ENCODE measurements at places on chromosomes 5 and 9. TPM values are rescaled to one million over a fixed set of nuclear protein-coding genes. Genes with fewer than 3 reads are reported as not detected.

GRCh38 chr9:22201256-22201655, 192.2 kb upstream of the CDKN2B start:
- DNase-seq, result no peak

DNA sequence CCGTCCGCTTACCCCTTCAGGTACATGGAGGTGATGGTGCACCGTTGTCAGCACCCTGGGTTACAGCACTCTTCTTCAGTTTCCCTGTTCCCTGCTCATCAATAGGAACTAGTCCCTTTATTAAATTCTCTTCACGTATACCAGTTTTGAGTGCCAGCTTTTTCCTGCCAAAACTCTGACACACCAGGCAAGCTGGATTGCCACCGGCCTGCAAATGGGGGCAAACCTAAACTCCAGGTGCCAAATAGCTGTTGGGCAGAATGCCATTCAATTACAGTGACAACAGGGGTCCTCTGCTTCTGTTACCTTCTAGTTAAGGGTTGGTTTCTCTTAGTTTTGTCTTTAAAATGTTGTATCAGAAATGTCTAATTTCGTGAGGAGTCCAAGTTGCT, 400.4 kb downstream of the OSTF1 start:
- DNase-seq, result no peak

- no peak for DNase-seq
Measured at GRCh38 chr9:27473111-27473529, 51.0 kb upstream of the IFNK start.

DNA sequence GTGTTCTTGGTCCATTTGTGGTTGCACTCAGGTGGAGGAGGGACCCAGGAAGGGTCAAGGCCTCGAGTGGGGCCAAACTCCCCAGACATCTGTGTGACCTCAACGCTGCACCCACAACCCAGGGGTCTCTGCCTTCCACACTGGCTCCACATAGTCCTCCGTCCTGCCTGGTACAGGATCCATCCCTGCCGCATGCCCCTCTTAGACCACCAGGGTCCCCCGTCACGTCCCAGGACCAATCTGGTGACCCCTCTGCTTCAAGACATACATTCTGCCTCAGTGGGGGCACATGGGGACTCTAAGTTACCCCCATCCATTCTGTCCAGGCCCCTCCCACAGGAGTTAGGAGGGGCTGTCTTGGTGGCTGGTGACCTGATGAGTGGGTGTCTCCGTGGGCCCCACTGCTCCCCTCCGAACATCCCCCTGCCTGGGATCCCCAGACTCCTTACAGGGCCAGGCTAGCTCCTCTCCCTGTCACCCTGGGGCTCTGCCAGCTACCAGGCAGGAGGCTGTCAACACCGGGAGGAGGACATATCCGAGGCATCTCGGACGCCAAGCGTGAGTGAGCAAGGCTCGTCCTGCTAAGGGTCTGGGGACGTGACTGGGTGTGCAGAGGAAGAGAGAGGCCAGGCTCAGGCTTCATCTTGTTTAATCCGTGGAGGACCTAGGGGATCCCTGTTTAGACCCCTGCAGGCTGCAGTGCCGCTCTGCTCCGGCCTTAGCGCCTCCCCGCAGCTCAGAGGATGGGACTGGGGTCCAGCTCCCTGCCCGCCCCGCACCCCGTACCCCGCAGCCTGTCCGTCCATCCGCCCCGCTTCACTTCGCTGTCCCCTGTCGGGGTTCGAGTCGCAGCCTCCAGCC, 32.3 kb downstream of the TSPAN17 start:
- DNase-seq, result no peak

GRCh38 chr5:83547161-83547560, 75.6 kb downstream of the VCAN start:
- no peak for DNase-seq

DNA sequence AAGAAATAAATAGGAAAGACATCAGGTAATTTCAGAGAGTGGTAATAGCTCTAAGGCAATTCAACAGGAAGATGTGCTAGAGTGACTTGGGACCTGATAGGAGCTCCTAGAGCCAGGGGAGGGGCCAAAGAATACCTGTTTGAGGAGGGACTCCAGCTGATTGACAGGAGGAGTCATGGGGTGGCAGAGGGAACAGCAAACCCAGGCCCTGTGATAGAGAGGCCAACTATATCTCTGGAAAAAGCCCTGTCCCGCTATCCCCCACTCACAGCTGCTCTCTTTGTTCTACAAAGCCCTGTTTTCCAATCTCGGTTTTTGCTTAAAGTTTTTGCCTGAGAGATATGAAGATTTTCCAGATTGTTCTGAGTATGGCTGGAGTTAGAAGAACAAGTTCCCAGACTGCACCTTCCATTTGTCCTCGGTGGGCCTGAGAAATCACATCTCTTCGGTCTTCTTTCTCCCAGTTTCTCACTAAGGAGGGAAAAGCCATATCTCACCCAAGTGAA, 9.0 kb upstream of the NSD1 start:
- DNase-seq, result peak; percentile 27

GRCh38 chr5:63022403-63022802, 443.8 kb downstream of the LRRC70 start:
- DNase-seq, result no peak

DNA sequence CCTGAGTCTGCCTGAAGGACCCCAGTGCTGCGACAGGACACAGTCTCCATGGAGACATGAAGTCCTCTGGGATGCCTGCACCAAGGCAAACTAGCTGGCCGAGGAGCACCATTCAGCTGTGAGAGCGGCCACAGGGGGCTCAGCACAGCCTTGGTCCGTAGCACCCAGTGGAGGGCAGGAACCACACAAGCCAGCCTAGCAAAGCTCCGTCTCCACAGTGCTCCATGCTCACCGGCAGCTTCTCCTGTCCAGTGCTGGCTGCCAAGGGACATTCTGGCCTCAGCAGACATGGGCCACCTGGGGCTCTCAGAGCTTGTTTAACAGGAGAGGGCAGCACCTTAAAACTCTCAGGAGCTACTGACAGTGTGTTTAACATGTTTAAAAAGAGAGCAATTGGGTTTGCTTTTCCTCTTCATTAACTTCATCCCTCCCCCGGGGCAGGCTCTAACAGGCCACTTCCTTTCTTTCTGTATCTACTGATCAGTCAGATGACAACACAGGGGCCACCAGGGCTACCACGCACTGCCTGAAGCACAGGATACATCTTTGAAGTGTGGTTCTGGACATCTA, 57.0 kb downstream of the SECISBP2 start:
- DNase-seq, result peak; percentile 64

DNA sequence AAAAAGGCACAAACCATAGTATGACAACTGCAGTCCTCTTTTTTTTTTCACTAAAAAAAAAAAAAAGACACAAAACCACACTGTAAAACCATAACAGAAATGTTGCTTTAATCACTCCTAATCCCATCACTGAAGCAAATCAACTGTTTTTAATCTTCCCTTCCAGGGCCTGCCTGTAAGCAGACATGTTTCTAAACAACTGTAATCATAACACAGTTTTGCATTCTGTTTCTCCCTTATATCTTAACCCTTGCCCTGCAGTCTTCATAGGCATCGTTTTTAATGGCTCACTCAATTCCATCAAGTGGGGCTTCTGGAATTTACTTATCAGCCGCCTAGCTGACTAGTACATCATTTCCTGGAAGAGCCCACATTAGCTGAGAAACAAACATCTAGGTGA, 111.0 kb upstream of the SLC25A48 start:
- no peak for DNase-seq

- DNase-seq, result no peak
Measured at GRCh38 chr5:81728301-81728700, 22.6 kb downstream of the SSBP2 start.

DNA sequence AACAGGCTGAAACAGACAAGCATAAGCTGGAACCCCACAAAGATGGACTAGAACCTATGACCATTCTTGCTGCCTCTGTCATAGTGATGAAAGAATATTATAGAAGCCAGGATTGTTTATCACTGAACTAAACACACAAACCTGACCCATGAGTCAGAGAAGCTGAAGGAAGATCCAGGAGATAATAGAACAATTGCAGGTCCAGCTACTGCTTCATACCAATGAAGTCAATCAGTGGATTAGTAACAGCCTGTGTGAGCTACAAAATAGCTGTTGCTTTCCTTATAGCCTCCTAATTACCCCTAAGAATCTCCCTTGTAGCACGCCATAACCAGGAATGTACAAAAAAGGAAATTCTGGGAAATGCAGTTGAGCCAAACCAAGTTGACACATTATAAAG, 459.9 kb upstream of the ZNF462 start:
- DNase-seq, result no peak

- no peak for DNase-seq
Measured at GRCh38 chr5:88188458-88189132, 80.0 kb downstream of the TMEM161B start.

GRCh38 chr9:86562691-86563090, 208.5 kb upstream of the TUT7 start:
- no peak for DNase-seq

- no peak for DNase-seq
Measured at GRCh38 chr5:52731274-52732027, 56.3 kb upstream of the ITGA1 start.

- no peak for DNase-seq
Measured at GRCh38 chr9:82109626-82110025, 121.1 kb downstream of the SPATA31D1 start.

GRCh38 chr9:109010746-109011145, 2.6 kb downstream of the CTNNAL1 start:
- peak; percentile 89 for DNase-seq

DNA sequence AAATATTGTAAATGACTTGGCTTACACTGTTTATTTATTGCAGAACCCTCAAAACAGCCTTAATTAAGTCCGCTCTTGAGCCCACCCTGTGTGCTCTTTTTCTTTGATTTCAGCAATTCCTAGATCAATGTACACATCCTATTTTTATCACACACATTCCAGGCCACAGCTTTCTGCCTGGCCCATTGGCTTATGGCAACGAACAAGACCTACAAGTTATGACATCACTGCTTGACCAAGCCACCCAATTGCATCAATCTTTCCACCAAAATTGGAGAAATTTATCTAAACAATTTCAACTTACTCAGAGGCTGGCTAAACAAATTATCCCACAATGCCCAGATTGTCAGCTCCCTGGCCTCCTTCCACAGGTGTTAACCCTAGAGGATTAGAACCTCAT, 158.4 kb downstream of the CPLANE1 start:
- DNase-seq, result no peak

DNA sequence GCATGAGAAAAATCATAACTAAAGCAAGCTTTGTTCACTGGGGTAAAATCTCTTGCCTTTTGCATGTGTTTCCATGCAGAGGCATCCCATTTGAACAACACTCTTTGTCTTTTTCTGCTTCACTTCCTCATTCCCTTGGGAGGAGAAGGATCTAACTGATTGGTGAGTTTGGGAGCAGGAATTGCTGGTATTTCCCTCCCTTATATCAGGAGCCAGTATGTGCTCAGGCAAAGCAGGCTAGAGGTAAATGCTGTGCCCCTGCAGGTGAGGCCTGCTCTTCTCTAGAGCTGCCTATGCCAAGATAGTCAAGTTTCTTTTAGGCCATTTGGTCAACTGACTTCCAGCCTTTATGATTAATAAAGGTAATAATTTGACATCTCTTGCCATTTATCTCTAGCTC, 179.9 kb downstream of the COX7C start:
- no peak for DNase-seq

DNA sequence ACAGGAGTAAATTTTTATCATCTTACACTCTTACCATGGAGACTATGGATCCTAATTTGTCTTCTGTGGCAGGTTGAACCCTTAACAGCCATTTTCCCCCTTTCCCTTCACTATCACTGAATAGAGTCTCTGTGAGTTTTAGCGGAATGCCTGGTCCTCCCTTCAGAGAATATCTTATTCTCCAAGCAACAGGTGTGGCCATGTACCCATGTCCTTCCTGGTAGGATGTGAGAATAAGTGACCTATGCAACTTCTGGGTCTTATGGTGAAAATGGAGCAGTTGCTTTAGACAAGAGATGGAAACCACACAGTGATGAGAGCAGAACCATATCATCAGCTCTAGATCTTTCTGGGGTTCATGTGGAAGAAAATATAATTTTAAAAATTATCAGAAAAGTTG, 312.6 kb downstream of the MCTP1 start:
- no peak for DNase-seq

DNA sequence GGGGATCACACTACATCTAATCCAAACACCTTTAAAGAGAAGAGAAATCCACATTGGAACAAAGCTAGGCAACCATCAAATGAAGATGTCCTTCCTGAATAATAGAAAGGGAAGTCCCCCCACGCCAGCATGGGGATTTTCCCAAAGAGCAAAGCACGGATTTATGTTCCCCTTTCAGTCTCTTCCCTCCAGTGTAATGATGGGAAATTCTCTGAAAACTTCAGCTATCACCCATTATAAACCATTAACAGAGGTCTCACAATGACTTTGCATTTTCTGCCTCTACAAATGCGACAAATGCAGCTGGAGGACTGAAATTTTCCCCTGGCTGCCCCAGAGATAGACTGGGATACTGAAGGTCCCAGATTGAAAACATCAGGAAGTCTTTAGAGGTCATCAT, 368.7 kb downstream of the EFNA5 start:
- DNase-seq, result no peak

GRCh38 chr9:114745108-114745848, 60.6 kb downstream of the TNFSF15 start:
- no peak for DNase-seq

- no peak for DNase-seq
Measured at GRCh38 chr5:31362931-31363568, 168.8 kb downstream of the DROSHA start.

DNA sequence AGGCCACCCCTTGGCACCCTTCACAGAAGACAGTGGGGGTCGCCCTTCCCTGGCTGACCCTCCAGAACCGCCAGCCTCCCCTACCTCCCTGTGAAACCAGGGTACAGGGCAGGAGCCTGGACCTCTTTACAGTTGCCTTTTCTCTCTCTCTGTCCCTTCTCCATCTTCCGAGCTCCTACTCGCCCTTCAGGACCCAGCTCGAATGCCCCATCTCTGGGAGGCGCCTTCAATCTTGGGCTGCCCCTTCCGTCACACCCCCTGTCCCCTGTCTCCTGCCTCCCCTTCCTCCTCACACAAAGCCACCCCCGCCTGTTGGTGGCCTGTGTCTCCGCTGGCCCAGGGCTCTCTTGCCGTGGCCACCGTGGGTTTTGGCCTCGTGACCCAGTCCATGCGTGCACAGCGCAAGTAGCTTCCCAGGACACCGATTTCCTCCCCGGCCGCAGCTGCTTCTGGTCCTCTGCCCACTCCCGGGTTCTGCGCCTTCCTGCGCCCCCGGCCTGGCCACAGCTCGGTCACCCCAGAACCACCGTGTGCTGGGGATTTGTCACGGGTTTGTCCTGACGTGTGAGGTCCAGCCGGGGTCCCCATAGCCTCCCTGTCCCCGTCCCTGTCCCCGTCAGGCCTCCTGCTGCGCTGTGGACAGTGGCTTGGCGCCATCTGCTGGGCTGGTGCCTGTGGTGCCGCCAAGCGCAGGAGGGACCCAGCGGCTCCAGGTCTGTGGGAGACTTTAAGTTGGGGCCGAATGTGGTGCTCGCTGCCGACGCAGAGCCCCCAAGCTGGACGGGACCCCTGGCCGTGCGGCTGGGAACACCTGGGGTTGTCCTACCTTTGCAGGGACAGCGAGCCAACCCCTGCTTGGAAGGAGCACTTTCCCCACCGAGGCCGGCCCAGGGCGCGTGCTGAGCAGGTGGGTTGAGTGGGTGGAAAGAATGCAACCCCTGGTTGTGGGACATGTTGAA, 4.0 kb upstream of the TMEM250 start:
- DNase-seq, result peak; percentile 82

PLGRKT gene
- 28.5 TPM for total RNA-seq

TLX3 gene
- total RNA-seq, result not detected

SYK gene
- 0.56 TPM for total RNA-seq

NR6A1 gene
- 1.1 TPM for total RNA-seq

LAMC3 gene
- total RNA-seq, result 0.09 TPM

ZCCHC10 gene
- 31.1 TPM for total RNA-seq

AK6 gene
- 107 TPM for total RNA-seq
